ENCODE measurements at places on chromosomes 13 and 19.

GRCh38 chr13:83547043-83547442 lies 335.2 kb downstream of the SLITRK1 start:
- DNase-seq: no peak

GRCh38 chr13:50580684-50581305 lies 262.7 kb downstream of the DLEU7 start:
- no peak for DNase-seq

DNA sequence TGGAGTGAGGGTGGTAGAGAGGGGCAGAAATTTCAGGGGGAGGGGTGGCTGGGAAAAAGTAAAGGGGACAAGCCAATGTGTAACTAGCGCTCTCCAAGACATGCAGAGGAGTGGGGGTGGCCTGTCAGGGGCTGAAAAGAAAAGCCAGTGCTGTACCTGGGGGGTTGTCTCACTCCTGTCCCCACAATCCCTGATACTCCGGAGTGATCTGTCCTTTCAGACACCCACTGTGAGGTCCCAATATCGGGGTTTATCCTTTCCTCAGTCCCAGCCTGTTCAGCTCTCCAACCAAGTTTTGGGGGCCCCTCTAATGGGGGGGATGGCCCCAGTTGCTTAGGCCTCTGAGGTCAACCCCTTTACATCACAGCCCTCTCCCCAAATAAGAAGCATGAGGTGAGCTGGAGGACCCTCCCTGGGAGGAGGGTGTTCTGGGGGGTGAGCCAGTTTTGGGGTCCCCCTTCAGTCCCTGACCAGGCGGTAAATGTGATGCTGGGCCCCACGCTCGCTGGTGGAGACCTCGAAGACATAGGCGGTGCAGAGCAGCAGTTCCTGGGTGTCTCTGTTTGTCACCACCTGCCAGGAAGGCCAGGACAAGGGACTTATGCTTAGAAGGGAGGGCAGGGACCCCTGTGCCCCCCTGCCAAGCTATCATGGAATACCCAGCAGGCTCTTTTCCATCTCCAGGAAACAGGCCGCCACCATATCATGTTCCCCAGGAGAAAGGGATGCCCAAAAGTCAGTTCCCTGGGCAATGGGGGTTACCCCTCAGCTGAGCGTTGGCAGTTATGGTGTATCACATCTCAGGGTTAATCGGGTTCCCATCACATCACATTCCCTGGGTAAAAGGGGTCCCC lies 5.9 kb downstream of the CD37 start:
- no peak for DNase-seq

DNA sequence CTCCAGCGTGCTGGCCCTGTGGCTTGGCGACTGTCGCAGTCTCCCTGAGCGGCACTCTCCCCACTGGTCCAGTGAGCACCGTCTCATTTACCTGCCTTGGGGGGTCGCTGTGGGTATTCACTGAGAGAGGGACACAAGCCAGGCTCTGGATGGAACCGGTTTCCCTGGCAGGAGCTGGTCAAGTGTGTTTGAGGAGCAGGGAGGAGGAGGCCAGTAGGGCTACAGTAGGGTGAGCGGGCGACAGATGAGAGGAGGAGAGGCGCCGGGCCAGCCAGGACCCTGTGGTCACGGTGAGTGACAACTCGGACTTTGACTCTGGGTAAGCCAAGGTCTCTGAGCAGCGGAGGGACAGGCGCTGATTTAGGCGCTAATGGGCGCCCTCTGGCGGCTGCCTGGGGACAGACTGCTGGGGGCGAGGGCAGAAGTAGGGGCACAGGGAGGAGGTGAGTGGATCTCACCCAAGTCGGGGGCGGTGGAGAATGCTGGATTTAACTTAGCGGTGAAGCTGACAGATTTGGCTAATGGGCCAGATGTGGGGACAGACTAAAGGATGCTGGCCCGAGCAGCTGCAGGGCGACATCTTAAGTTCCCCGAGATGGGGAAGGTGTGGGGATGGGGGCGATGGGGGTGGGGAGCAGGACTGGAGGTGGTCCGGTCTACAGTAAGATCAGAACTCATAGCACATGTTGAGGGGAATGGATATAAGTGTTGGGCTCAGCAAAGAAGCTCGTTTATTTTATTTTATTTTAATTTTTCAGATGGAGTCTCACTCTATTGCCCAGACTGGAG lies 4.7 kb upstream of the PRMT1 start:
- peak; percentile 64 for DNase-seq

DNA sequence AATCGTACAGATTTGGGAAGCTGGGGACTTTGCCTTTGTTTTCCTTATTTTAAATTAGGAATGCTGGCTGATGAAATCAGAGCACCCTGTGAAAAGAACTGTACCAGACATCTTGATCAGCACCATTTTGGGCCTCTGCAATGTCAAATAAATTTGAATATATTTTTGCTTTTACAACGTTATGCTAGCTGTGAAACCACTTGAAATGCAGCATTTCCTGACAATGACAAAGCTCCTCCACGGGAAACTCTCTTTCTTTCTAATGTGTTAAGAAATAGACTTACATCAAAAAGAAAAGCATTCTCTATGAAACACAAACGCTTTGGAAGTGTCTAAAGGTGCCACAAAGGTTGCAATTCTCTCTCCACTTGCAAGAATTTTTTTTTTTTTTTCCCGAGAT lies 47.1 kb upstream of the MAP3K10 start:
- no peak for DNase-seq

- no peak for DNase-seq
Observed at GRCh38 chr19:40906512-40906911, 24.5 kb upstream of the CYP2A7 start.

- DNase-seq: no peak
Observed at GRCh38 chr19:4719499-4719866, 4.2 kb downstream of the DPP9 start.

DNA sequence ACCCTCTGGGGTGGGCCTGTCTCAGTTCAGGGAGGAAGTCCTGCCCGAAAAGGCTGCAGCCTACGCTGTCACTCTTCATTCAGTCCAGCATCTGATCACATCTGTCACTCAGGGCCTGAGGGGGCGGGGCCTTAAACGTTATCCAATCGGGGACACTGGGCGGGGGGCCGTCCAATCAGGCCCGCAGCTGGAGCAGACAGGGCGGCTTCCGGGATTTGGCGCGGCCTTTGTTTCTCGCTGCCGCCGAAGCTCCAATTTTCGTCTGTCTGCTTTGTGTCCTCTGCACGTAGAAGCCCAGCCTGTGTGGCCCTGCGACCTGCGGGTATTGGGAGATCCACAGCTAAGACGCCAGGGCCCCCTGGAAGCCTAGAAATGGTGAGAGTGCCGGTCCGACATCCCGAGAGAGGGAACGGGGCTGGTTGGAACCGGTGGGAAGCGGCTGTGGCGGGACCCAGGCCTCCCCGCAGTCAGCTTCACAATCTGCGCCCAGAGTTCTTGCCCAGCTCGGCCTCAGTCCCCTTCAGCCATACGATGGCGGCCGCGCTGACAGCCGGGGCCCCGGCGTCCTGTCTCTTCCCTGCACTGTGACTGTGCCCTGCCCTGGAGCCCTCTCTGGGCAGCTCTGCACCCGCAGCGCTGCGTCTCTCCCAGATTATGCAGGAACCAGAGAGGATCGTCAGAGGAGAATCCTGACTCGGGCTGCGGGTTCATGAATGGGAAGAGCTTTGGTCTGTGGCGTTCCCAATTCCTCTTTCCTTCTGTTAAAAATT lies at the start of gene ZNF730:
Gene ZNF730 (plus strand): TSS at position 224 of the 770 bp plus-strand sequence. CDS start 149 bp downstream, at position 373.
- peak; percentile 24 for DNase-seq

DNA sequence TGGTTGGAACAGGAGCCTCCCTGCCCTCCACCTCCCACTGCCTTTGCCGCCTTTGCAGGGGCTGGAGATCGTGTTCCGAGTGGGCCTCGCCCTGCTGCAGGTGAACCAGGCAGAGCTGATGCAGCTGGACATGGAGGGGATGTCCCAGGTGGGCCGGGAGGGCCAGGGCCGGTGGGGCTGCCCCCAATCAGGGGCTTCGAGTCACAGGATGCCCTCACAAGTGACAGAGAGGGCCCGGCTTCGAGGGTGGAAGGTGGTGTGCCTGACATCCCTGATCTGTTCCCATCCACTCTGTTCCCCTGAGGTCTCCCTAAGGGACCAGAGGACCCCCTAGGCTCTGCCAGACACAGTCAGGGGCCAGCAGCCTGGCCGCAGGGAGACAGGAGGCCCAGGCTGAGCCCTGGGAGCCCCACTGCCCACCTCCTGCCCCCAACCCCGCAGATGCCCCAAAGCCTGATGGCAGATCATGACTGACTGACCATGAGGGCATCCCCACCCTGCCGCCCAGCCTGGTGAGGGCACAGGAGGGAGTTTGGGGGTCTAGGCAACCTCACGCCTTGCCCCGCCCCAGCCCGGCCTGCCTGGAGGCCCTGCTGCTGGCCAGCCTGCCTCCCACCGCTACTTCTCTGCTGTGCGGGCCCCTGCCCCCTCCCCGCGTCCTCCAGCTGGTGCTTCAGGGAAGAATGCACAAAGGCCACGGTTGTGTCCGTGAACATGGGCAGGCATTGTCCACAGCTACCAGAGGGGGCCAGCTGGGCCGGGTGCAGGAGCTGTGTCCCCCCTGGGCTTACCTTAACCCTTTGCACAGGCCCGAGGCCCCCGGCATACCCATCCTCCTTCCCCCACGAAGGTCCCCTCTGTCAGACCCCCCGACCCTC lies 21.8 kb downstream of the EVI5L start:
- no peak for DNase-seq

GRCh38 chr19:40419780-40420179 lies 6.0 kb downstream of the SERTAD1 start:
- DNase-seq: no peak

DNA sequence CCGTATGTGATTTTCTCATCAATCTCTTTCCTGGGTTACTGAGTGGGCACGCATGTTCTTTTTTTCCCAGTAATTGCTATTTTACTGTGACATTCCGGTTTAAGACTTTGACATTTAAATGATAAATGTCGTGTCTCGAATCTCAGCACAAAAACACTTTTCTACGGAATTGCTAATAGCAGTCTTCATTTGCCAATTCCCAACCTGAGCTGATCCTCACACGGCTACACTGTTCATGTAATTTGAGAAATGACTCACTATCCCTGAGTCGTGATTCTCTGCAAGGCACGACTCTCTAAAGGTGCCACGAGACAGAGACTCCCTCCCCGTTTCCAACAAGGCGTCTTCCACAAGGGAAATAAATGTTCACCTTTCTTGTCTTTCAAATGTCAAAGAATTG lies 88.7 kb upstream of the USP29 start:
- DNase-seq: no peak

DNA sequence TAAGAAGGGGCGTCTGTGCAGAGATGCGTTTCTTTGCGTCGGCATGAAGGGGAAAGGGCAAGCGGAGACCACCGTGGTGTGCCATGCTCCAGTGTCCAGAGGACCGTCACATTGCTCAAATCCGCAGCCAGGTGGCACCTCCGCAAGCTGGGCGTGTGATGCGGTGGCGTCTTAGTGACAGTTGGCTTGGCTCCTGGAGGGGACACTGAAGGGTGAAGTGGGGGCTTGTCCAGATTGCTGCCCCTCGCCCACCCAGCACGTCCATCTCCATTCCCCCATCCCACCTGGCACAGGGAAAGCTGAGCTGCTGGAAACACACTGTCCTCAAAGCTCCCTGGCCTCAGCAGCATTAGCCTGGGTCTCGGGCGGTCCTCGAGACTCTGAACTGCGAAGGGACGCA lies 135.3 kb downstream of the SOX1 start:
- DNase-seq: no peak

DNA sequence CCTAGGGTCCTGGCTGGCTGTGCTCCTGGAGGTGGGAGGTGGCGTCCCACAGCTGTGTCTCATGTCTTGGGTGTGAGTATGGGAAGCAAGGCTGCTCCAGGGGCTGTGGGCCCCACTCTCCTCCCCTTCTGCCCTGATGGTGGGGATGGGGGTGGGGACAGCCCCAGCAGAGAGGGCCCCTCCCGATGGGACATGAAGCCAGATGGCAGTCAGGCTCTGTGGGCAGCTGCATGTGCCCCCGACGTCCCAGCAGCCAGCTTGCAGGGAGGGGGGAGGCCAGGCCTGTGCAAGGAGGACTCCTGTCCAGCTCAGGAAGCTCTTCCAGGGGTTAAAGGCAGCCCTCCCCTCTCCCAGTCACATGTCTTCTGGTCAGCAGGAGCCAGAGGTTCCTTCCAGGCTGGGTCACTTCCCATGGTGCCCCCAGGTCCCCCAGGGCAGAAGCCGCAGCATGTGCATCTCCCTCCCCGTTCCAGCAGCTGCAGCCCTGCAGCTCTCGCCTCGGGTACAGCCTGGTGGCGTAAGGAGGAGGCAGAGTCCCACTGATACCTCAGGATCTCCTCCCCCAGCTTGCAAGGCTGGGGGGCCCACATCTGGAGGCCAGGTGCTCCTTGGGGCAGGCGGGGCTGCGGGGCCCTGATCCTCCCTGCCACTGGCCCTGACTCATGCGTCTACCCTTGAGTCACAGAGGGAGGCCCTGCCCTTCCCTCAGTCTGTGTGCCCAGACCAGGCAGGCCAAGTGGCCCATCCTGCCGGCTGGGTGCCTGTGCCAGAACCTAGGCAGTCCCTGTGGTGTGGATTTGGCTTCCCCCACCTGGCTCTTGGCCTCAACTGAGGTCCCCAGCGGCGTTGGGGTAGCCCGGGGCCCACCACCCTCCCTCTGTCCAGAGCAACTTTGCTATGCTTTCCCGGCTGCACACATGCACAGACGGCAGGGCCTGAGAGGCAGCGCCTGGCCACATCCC lies 13.0 kb downstream of the YIPF2 start:
- DNase-seq: no peak

DNA sequence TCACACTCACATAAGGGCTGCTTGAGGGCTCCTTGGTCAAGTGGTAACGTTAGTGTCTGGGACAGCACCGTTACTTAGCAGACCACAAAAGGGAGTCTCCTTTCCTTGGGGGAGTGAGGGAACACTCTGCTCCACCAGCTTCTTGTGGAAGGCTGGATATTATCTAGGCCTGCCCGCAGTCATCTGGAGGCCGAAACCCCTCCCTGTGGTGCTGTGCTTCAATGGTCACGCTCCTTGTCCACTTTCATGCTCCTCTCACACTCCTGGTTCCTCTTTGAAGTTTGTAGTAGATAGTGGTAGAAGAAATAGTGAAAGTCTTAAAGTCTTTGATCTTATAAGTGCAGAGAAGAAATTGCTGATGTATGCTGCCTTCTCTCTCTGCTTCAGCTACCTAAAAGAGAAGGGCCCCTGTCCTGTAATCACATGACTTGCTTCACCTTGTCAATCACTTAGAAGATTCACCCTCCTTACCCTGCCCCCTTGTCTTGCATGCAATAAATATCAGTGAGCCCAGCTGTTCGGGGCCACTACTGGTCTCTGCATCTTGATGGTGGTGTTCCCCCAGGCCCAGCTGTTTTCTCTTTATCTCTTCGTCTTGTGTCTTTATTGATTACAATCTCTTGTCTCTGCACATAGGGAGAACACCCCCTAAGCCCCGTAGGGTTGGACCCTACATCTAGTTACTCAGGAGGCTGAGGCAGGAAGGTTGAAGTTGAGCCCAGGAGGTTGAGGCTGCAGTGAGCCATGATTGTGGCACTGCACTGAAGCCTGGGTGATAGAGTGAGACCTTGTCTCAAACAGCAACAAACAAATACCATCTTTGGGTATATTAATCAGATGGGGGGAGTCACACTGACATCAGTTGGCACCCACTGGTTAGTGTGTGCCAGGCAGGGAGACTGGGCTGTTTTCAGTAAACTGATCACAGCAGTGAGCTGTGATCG lies 11.6 kb upstream of the MZF1 start:
- DNase-seq: no peak

- DNase-seq: no peak
Observed at GRCh38 chr13:87736849-87737385, 65.7 kb downstream of the SLITRK5 start.

All from stimulated activated CD8-positive, alpha-beta memory T cell treated with anti-CD3 and anti-CD28 coated beads, Interleukin-7, amount 100 ng/mL, for 24 hours (primary cell).